Keratinocyte (primary cell): ENCODE measurements at places on chromosomes 6 and 20.
A peak's percentile ranks its signal among the peaks of the same experiment; 100 is the strongest.

- DNase-seq = no peak
These were observed 2.4 kb downstream of the B3GALT4 start for GRCh38 chr6:33279257-33279695.

GRCh38 chr6:170057961-170058877 is 232.7 kb downstream of the DLL1 start:
- no peak for DNase-seq

DNA sequence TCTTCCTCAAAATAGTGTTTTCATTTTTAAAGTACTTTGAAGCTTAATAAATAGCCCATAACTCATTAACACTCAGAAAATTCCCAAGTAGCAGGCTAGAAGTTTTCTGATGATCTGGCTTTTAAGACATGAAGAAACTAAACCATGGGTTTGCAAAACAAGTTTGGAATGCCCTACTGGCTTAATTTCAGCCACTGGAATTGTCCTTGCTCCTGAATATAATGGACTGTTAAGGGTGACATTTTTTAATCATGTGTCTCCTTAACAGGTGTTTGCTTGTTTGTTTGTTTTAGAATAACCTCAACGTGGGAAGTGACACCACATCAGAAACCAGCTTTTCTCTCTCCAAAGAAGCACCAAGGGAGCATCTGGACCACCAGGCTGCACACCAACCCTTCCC is 49.1 kb downstream of the ISM1 start:
- no peak for DNase-seq

GRCh38 chr6:33313709-33314514 is at the start of gene TAPBP:
Gene TAPBP (minus strand): TSS chr6:33314078. CDS start chr6:33314041, 37 bp downstream.
- DNase-seq = no peak

GRCh38 chr6:157219201-157220200 is 103.8 kb downstream of the TMEM242 start:
- no peak for DNase-seq

GRCh38 chr6:152863618-152864326 is 113.2 kb downstream of the VIP start:
- DNase-seq = peak; percentile 4

DNA sequence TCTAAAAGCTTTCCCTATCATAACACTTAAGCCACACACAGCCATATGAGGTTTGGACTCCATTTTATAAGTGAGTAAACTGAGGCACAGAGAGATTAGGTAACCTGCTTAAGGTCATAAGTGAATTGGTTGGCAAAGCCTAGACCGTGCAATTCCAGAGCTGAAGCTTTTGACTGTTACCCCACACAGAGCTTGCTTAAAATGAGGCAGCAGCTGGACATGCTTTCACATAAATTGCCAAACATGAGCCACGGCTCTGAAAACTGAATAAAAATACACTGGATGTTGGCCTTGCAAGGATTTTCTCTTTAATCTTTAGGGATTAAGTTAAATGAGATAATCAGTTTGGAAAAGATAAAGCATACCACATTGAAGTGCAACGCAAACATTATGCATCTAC is 2.5 kb downstream of the RIPOR2 start:
- DNase-seq = no peak

GRCh38 chr20:40512591-40512990 is 176.4 kb downstream of the MAFB start:
- DNase-seq = no peak

- no peak for DNase-seq
These were observed 199.0 kb downstream of the PLCB1 start for GRCh38 chr20:8330785-8331695.

- no peak for DNase-seq
These were observed 38.2 kb downstream of the FAM8A1 start for GRCh38 chr6:17638212-17638715.

- no peak for DNase-seq
These were observed 9.6 kb upstream of the MOXD1 start for GRCh38 chr6:132410830-132411229.

DNA sequence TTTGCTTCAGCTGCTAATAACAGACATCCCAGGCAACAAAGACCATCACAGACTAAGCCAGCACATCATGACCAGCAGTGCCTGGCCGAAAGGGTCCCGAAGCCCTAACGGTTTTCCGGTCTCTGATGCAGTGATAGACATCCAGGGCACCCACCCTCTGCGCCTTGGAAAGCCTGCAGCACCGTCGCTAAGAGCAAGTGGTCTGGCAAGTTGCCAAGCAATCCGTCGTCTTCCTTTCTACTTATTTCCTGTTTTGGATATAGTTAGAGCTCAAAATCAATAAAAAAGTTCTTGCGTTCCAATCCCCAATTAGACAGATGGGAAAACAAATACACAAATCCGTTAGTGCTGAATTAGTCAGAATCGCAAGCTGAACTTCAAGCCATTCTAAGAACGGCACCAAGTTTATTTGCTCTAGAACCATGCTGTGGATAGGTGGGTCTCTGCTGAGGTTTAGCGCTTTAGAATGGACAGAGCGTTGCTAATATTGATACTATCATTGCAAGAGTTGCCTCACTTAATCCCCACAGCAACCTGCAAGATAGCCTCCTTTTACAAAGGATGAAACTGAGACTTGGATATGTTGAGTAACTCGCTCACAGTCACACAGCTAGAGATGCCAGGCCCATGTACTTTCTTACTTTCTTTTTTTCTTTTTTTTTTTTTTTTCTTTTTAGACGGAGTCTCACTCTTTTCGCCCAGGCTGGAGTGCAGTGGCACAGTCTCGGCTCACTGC is 163.3 kb upstream of the SNX9 start:
- no peak for DNase-seq

- no peak for DNase-seq
These were observed 26.6 kb upstream of the TGM2 start for GRCh38 chr20:38191654-38192053.

DNA sequence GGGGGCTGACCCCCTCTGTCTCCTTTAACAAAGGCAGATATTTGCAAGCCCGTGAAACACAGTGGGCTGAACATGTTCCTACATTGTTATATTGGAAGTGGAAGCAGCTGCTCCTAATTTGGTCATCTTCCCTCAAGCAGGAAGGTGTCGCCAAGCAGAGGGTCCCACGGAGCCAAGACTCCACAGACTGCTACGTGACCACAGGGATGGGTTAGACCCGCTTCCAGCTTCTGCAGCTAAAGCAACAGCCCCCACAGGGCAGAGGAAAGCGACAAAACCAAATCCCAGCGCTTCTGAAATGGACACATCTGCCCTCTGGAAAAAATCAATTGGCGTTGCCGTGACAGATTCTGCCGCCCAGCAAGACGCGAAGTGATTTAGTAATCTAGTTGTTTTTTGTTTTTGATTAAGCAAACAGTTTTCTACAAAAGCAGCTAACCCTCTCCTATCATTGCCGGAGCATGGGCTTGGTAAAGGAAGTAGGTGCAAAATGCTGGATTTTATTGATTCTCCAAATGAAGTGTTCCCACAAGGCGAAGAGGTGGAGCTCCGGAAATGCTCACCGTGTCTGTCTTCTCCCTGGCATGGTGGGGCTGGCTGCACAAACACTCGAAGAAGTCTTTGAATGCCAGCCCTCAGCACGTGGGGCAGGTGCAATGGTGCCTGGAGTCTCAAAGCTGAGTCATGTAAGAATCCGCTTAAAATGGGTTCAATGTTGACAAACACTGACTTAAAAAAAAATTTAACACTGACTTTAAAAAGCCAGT is 79.4 kb upstream of the FRMD1 start:
- DNase-seq = no peak

- no peak for DNase-seq
These were observed 696 bp downstream of the CALHM5 start for GRCh38 chr6:116512111-116512559.

DNA sequence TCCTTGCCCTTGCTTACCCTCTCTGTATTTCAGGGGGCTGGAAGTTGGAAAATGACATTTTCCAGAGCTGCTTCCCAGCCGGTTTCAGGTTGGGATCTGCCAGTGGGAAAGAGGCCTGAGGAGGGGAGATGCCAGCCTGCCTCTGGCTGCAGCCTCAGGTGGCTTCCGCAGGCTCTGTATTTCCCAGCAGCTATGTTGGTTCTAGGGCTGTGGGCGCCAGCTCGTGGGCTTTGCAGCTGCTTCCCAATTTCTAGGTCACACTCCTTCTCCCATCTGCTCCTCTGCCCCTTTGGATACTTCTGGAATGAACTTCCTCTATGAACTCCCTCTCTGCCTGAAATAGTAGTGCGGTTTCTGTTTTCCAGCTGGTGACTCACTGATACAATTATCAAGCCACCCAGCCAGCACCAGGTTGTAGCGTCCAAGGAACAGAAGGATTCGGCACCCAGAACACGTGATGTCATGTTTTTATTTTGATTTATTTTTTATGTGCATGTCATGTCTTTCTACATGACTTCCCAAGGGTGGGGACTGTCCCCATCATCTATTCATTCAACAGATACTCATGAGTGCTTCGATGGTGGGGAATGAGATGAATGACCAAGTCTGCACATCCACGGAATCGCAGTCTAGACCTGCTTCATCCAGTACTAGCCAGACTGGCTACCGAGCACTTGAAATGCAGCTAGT is 38.0 kb downstream of the TGM2 start:
- DNase-seq = no peak
